IMR-90 (cell line): ENCODE measurements at places on chromosomes 3 and 15. TPM values are rescaled to one million over a fixed set of nuclear protein-coding genes. Genes with fewer than 3 reads are reported as not detected.
A peak's percentile ranks its signal among the peaks of the same experiment; 100 is the strongest.

GRCh38 chr3:101379658-101380376 lies 59.4 kb upstream of the IMPG2 start:
- H3K27ac ChIP-seq, result no peak overlapping the region
- H3K4me3 ChIP-seq, result no peak overlapping the region
- H3K36me3 ChIP-seq, result no peaks in the 10 kb centered on the region
- no peaks in the 10 kb centered on the region for H3K27me3 ChIP-seq
- H3K4me1 ChIP-seq, result peaks cover 5% of the 10 kb centered on the region

DNA sequence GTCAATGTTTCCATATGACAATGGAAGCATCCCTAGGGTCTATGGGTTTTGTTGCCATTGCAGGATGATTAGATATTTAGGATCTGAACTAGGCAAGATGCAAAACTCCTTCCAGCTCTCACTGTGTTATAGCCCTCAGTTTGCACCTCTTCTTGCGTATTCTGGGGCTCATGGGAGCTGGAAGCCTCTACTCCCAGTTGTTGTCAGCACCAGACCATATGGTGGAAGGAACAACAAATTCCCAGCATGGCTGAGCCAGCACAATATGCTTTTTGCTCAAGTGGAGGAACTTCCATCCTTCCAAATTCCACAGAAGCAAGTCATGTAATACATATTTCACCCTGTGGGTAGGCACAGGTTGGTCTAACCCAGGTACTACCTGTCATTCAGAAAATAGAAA lies 18.5 kb upstream of the CTXND1 start:
- H3K4me1 ChIP-seq, result no peaks in the 10 kb centered on the region
- no peaks in the 10 kb centered on the region for H3K36me3 ChIP-seq
- peaks cover 33% of the 10 kb centered on the region for H3K27me3 ChIP-seq
- no peak overlapping the region for H3K27ac ChIP-seq
- no peak for DNase-seq
- H3K4me3 ChIP-seq, result no peak overlapping the region

The SPTSSB gene
- total RNA-seq, result not detected in 2 replicates

The P3H2 gene
- total RNA-seq, result 54.7 and 74.4 TPM in 2 replicates

The CPN2 gene
- not detected in 2 replicates for total RNA-seq

The SERPINI2 gene
- total RNA-seq, result not detected in 2 replicates

DNA sequence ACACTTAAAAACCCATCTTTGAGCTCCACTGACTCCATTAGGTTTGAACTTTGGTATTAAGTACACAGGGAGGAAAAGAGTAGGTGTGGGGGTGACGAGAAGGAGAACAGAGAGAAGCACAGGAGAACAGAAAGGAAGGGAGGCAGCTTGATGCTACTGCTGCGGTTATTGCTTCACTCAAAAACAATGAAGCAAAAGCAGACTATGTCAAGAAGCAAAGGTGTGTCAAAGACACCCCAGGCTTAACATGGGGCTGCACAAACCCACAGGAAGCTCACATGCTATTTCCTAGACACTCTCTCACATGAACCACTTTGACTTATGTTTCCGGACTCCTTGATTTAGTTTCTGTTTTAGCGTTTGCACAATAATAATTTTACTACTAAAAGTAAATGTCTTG lies 961.0 kb upstream of the CFAP20DC start:
- H3K27ac ChIP-seq, result no peak overlapping the region
- no peak overlapping the region for H3K4me3 ChIP-seq
- no peaks in the 10 kb centered on the region for H3K36me3 ChIP-seq

The GOLGA6D gene
- total RNA-seq, result not detected in 2 replicates

GRCh38 chr3:111999484-112000324 lies 982 bp downstream of the TAGLN3 start:
- H3K4me3 ChIP-seq, result no peak overlapping the region
- H3K36me3 ChIP-seq, result no peaks in the 10 kb centered on the region
- no peak overlapping the region for H3K27ac ChIP-seq
- peak; percentile 19 for DNase-seq

The CHRM5 gene
- total RNA-seq, result under 0.01 TPM in 2 replicates

DNA sequence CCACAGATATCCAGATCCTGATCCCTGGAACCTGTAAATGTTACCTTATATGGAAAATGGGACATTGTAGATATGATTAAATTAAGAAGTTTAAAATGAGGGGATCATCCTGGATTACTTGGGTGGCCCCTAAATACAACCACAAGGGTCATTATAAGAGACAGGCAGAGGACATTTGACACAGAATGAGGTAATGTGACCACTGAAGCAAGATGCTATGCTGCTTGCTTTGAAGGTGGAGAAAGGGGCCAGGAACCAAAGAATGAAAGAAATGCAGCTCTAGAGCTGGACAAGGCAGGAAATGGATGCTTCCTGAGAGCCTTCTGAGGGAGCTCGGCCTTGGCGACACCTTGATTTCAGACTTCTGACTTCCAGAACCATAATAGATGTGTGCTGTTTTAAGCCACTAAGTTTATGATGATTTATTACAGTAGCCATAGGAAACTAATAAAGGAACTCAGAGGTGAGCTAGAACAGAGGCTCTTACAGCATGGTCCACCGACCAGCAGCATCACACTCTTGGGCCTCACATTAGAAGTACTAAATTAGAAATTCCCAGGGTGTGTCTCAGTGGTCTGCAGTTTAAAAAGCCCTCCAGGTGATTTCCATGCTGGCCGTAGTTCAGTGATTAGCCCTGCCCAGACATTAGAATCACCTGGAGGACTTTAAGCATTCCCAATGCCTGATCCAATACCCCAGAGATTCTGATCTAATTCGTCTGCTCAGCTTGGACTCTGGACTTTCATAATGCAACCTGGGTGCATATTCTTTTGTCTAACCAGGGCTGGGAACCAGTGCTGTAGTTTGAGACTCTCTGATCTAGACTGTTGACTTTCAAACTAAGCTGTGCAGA lies 7.5 kb downstream of the COLQ start:
- no peak overlapping the region for H3K4me3 ChIP-seq
- H3K27me3 ChIP-seq, result peaks cover 2% of the 10 kb centered on the region
- H3K4me1 ChIP-seq, result no peaks in the 10 kb centered on the region

DNA sequence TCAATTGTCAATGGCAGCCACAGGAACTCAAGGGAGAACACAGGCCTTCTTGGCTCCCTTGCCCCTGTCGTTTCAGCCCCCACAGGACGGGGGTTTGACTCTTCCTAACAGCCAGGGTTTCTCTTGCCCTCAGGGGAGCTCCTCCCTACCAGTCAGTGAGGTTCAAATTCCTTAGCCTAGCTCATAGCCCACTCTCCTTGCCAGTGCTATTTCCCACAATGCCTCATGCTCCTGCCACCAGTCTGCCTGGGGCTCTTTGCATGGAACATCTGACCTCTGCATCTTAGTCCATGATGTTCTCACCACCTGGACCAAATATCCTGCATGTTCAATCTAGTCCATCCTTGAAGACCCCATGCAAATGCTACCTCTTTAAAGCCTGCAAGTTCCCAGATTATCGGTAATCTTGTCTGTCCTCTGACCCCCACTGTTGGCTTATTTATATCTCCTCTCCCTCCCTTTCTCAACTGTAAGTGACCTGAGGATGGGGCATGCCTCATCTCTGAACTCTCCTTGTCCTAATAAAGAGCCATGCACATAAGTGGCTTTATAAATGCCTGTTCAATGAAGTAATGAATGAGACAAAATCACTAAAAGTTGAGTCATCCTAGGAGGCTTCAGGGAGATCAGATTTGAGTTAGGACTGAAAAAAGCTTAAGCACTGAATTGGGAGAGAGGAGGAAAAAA lies 78.0 kb downstream of the MYO1E start:
- peak; percentile 95 for DNase-seq
- peak overlapping the region; percentile 97 for H3K27ac ChIP-seq
- no peaks in the 10 kb centered on the region for H3K36me3 ChIP-seq
- H3K4me1 ChIP-seq, result peaks cover 22% of the 10 kb centered on the region
- no peak overlapping the region for H3K4me3 ChIP-seq

DNA sequence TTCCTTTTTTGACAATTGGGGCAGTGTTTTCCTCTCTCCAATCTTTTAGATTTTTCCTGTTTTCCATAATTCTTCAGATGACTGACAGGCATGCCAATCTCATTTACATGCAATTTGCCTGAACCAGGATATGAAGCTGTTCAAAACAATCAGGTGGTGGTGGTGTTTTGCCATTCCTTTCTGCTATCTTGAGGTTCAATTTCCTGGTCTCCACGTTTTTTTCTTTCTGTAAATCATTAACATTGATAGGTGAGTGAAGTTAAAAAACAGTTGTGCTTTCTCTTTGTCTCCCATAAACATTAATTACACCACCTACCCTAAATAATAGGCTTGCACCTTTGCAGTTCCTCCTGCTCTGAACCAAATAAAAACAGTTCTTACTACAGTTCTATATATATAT lies 49.1 kb downstream of the C2CD4A start:
- H3K4me1 ChIP-seq, result peaks cover 3% of the 10 kb centered on the region; the same call in 1 of the 2 replicates
- H3K4me3 ChIP-seq, result no peak overlapping the region
- no peaks in the 10 kb centered on the region for H3K36me3 ChIP-seq
- DNase-seq, result no peak

DNA sequence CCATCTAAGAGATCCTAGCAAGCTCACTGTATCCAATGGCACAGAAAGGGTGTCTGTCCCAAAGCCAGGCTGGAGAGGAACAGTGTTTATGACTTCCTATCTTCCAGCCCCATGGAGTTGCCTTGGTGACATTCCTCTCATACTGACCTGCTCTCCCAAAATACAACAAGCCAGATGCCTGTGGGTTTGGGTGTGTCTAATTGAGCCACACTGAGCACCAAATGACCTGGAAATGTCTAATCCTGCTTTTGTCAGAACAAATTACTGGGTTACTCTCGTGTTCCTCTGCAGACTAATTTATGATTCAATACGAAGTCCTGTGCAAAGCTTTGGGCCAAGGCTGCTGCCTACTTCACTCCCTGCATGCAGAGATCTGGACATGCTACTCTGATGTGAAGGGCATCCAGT lies 98.1 kb upstream of the STRIT1 start:
- no peaks in the 10 kb centered on the region for H3K36me3 ChIP-seq
- no peak overlapping the region for H3K27ac ChIP-seq
- peak; percentile 12 for DNase-seq
- H3K4me1 ChIP-seq, result peaks cover 3% of the 10 kb centered on the region

GRCh38 chr3:52216585-52217408 lies 8.6 kb downstream of the TLR9 start:
- no peaks in the 10 kb centered on the region for H3K27me3 ChIP-seq
- no peak overlapping the region for H3K27ac ChIP-seq
- H3K4me1 ChIP-seq, result peaks cover 8% of the 10 kb centered on the region
- no peak overlapping the region for H3K4me3 ChIP-seq

DNA sequence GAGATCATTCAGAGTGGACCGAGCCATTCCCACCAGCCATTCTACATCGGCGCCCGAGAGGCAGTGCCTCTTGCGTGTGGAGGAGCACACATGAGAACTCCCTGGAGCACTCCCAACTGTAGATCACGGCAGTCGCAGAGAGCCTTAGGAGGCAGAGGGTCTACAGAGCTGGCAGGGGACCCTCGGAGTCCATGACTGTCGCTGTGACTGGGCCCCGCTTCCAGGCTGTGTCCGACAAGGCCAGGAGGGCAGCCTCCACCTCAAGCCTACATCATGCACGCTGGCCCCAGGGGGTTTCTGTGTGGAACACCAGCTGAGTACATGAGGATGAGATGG lies 159.0 kb downstream of the CHSY1 start:
- peaks cover 15% of the 10 kb centered on the region for H3K4me1 ChIP-seq
- no peaks in the 10 kb centered on the region; the same call in 1 of the 2 replicates for H3K27me3 ChIP-seq
- DNase-seq, result no peak
- H3K27ac ChIP-seq, result no peak overlapping the region
- H3K4me3 ChIP-seq, result no peak overlapping the region
